ENCODE measurements at places on chromosomes 13 and 19.

DNA sequence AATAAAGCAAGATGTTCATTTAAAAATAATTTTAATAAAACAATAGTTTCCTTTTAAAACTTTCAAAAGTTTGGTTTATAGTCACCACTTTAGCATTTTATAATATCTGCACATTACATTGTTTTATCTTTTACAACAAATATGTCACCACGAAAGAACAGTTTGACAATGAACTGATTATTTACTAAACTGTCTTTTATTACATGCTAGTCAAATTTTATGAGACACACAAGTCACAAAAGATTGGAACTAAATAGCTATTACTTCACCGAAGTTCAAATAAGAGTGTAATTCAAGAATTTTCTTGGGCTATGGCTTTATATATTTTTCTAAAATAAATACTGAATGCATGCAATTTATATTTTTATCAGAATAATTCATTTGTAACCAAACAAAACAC lies 57.5 kb upstream of the EEF1AKMT1 start:
- DNase-seq = no peak

GRCh38 chr13:36674337-36675212 lies 755 bp downstream of the SERTM1 start:
- no peak for DNase-seq

- no peak for DNase-seq
These were observed 15.6 kb downstream of the NAA16 start for GRCh38 chr13:41326661-41327060.

- no peak for DNase-seq
These were observed 105.1 kb downstream of the COG6 start for GRCh38 chr13:39760521-39760920.
